ENCODE measurements at places on chromosomes 3 and 15. TPM values are rescaled to one million over a fixed set of nuclear protein-coding genes. Genes with fewer than 3 reads are reported as not detected.

- peak; percentile 71 for DNase-seq
Observed at GRCh38 chr15:77569729-77570125, 63.0 kb downstream of the LINGO1 start.

DNA sequence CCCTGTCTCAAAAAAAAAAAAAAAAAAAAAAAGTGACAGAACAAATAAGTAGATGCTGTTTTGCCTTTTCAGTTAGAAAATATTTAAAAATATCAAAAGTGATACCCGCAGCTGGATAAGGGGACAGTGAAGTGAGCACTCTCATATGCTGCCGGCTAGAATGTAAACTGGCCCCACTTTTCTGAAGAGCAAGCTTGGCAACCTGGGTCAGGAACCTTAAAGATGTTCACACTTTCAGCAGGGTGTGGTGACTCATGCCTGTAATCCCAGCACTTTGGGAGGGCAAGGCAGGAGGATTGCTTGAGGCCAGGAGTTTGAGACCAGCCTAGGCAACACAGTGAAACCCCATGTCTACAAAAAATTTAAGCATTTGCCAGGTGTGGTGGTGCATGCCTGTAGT is 17.4 kb downstream of the FSD2 start:
- DNase-seq = no peak

DNA sequence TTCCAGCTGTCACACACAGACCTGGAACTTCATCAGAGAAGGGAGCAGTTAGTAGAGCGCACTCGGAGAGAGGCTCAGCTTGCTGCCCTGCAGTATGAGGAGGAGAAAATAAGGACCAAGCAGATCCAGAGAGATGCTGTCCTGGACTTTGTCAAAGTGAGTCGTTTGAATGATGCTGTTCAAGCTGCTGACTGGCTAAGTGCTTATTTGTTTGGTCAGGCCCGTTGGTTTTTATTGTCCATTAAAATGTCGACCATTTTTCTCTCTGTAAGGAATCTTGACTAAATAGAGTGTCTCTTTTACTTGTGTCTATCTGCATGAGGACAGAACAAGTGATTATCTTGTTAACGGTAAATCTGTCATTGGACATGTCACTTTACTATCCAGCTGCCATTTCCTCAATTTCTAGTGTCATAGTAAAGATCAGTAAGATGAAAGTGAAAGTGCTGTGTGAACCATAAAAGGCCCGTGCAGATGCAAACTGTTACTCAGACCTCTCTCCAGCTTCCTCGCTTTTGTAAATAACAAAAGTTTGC is 56.9 kb downstream of the LRCH3 start:
- no peak for DNase-seq

- no peak for DNase-seq
Observed at GRCh38 chr15:69389426-69389825, 24.7 kb upstream of the KIF23 start.

DNA sequence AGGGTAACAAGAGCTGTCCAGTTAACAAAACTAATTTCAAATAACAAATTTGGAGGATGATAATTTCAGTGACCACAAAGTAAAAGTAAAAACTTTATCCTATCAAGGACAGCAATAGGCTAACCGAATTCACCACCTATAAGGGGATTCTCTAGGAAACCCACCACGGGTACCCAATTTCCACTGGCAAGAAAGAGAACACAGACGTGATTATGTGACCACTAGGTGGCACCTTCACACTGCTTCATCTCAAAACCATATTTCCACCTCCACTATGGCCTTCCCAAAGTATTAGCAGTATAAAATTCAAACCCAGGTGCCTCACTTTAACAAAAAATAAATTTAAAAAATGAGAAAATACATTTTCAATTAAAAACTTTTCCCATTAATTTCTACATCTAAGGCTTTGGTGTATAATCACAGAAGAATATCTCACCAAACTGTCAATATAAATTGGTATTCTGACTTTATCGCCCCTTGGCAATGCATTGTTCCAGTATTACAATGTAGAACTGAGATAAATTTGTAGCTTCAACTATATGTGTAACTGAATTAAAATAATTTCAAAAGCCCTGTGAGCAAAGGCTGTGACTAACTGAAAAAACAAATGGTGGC is 96.5 kb downstream of the FSIP1 start:
- DNase-seq = no peak

- DNase-seq = no peak
Observed at GRCh38 chr15:27025481-27025966, 54.5 kb downstream of the GABRG3 start.

DNA sequence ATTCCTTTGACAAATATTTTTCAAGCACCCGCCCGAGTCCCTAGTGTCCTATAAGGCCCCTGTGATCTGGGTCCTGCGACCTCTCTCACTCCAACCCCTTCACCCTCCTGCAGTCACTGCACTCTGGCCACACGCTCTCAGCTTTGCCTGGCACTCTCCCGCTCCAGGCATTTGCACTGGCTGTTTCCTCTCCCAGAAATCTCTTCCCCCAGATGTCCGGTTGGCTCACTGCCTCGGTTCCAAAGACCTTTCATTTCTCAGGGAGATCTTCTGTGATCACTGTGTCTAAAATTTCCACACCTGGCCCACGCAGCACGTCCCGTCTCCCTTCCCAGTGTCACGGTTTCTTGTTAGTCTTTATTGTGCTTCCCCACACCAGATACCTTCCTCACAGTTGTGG is 97.4 kb downstream of the WNT7A start:
- no peak for DNase-seq

- no peak for DNase-seq
Observed at GRCh38 chr15:72532991-72533601, 59.0 kb downstream of the ARIH1 start.

- DNase-seq = no peak
Observed at GRCh38 chr15:56208641-56209155, 35.0 kb downstream of the RFX7 start.

DNA sequence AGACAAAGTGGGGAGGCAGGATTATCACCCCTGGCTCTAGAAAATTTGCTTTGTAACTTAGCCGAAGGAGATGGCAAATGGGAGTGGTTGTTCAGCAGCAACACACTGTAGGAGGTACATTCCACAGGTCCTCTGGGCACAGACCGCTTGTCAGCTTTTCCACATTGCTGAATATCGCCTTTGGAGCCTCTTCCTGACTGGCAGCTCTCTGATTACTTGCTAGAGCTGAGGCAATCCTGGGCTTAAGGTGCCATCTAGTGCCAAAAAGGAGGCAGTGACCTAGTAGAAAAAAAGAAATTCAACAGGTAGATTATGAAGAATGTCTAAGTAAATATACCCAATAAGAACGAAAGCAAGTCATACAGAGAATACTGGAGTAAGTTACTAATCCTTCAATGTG is 13.1 kb upstream of the SCN5A start:
- DNase-seq = no peak

DNA sequence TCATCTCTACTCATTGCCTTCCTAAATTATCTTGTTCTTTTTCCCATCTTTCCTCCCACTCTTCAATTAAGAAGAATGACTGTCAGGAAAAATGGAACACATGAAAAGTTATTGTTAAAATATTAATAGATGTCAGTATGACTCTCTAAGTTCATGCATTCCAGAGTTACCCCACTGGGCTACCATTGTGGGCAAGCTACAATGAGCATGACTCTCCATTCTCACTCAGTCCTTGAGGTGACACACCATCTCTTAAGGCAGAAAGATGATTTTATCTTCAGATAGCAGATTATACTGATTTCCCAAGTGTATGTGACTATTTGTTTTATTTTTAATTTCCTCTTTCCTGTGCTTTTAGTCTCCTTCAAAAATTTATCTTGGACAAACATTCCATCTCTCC is 144.3 kb downstream of the ALCAM start:
- DNase-seq = no peak

DNA sequence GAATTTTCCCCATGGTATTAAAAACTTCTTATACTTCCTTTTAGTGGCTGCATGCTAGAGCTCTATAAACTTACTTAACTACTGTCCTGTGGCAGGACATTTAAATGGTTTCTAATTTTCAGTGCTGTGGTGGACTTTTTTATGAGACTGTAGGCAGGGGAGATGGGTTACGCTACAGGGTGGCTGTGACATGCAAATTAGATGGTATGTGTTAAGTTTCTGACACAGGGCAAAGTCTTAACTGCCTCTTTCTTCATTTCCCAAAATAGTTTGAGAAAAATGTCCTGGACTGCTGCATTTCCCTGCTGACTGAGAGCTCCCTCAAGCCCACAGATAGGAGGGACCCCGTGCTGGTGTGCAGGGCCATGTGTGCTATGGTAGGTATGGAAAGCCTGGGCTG is 22.0 kb downstream of the TGM4 start:
- DNase-seq = no peak

GRCh38 chr3:79490165-79491028 is 277.4 kb downstream of the ROBO1 start:
- peak; percentile 50 for DNase-seq

DNA sequence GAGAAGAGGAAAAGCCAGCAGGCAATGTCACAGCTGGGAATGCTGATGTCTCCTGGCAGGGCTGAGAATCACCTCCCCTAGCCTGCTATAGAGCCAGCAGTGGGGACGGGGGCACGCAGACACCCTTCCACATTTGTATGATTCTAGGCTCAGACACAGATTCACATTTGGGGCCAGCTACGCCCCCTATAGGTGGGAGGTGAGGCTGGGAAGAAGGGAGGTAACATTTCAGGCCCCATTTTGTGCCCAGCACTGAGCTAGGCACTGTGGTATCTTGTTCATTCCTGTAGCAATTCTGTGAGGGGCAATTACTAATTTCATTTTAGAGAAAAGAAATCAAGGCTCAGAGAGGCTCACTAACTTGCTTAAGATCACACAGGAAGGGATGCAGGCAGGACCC is 15.9 kb upstream of the ACAD9 start:
- DNase-seq = no peak

- no peak for DNase-seq
Observed at GRCh38 chr3:127156338-127157050, 36.4 kb upstream of the PRR23E start.

DNA sequence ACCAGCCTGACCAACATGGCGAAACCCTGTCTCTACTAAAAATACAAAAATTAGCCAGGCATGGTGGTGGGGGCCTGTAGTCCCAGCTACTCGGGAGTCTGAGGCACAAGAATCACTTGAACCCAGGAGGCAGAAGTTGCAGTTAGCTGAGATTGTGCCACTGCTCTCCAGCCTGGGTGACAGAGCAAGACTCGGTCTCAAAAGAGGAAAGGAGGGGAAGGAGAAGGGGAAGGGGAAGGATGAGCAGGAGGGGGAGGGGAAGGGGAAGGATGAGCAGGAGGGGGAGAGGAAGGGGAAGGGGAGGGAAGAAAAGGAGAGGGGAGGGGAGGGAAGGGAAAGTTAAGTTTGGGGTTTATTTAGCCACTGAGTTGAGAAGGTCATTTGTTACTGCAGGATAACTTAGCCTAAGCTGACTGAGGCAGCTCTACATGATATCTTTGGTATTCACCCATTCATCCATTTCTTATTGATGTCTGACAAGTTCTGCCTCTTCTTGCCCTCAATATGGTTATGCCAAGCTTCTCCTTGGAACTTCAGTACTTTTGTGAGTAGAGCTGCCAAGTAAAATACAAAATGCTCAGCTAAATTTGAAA is 15.9 kb upstream of the ABHD2 start:
- no peak for DNase-seq

DNA sequence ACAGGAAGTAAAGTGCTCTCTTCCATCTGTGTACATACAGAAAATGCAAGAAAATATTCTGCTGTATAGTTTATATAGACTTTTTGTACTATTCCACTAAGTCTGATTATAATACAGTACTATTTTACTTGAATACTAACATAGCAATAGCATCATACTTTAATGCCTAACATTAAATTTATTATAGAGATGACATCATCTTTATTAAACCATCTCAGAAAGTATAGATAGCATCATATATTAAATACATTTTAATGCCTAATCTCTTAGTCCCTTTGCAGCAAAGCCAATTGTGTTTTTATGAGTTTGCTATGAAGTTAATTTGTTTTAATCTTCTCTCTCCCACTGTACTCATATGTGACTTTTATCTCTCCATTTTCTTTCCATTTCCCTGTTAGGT is 39.7 kb upstream of the ZDHHC23 start:
- no peak for DNase-seq

GRCh38 chr3:74469151-74469550 is 145.3 kb downstream of the CNTN3 start:
- no peak for DNase-seq

- DNase-seq = no peak
Observed at GRCh38 chr3:69542805-69543429, 157.0 kb upstream of the FRMD4B start.

DNA sequence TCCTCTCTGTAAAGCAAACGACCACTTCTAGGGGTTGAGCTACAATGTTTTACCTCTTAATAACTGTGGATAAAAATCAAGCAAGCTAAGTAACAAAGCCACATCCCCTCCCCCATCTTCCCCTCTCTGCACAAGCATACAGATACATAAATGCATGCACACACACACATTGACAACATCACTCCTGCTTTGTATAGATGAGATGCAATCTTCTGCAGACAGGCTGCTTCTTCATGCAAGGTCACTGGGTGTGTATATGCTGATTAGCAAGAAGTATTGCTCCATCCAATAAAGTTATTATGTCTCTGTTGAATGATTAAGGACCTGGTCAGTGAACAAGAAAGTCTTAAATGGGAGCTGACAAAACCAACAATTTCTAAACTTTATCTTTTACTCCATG is 8.8 kb upstream of the ATP11B start:
- no peak for DNase-seq

- no peak for DNase-seq
Observed at GRCh38 chr3:50658416-50658815, 16.3 kb upstream of the DOCK3 start.

- no peak for DNase-seq
Observed at GRCh38 chr15:82122746-82123400, 77.1 kb upstream of the MEX3B start.

GRCh38 chr3:32392536-32393302 is 1.1 kb downstream of the CMTM7 start:
- no peak for DNase-seq

DNA sequence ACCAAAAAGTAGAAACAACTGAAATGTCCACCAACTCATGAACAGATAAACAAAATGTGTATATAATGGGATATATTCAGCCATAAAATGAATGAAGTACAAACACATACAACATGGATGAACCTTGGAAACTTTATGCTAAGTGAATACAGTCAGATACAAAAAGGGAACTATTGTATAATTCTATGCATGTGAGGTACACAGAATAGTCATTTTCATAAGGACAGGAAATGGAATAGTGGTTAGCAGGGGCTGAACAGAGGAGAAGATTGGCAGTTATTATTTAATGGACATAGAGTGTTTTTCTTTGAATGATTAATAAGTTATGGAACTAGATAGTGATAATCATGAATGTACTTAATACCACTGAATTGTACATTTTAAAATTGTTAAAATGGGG is 20.0 kb upstream of the TRANK1 start:
- DNase-seq = no peak

- DNase-seq = no peak
Observed at GRCh38 chr3:124360155-124360554, 368.2 kb upstream of the ROPN1 start.

Gene C15orf39
- 7.7 TPM for polyA plus RNA-seq

Gene DCBLD2
- polyA plus RNA-seq = 62.7 TPM

Gene GCSAM
- 3.6 TPM for polyA plus RNA-seq

Gene FOXP1
- 31.2 TPM for polyA plus RNA-seq

Gene CAMP
- polyA plus RNA-seq = 0.79 TPM

Gene ITPKA
- polyA plus RNA-seq = 0.91 TPM

Gene RBP2
- polyA plus RNA-seq = 0.52 TPM

Gene MYH15
- polyA plus RNA-seq = 0.20 TPM

Gene SLC28A1
- 5.5 TPM for polyA plus RNA-seq

Gene DCLK3
- polyA plus RNA-seq = 0.83 TPM

Gene RASGRP1
- 10.5 TPM for polyA plus RNA-seq

Gene ATP13A5
- not detected for polyA plus RNA-seq

Gene RTP4
- polyA plus RNA-seq = 0.48 TPM

Gene C2CD4A
- polyA plus RNA-seq = 0.16 TPM

Gene PDZRN3
- polyA plus RNA-seq = 43.8 TPM

Gene SLC2A2
- 9.7 TPM for polyA plus RNA-seq

All from left renal cortex interstitium (tissue), 4 donors.